ENCODE measurements at places on chromosomes 3 and 15.

DNA sequence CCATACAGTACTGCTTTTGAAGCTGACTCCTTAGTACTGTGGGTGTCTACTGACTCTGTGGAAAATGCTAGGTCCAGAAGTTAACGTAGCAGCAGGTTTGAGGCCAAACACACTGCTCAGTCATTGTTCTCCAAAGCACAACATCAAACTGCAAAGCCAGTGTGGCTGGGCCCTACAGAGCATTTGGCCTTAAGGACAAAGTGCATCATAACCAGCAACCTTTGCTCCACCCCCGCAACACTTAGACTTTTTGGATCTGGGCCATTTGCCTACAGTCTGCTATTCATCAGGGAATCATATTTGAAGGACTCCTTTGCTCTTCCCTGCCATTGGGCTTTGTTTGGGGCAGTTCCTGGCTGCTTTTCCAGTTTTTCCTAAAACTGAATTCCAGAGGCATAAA, 43.1 kb upstream of the ARL6 start:
- no peak for DNase-seq

GRCh38 chr3:102224171-102224570, 210.6 kb upstream of the ZPLD1 start:
- no peak for DNase-seq

DNA sequence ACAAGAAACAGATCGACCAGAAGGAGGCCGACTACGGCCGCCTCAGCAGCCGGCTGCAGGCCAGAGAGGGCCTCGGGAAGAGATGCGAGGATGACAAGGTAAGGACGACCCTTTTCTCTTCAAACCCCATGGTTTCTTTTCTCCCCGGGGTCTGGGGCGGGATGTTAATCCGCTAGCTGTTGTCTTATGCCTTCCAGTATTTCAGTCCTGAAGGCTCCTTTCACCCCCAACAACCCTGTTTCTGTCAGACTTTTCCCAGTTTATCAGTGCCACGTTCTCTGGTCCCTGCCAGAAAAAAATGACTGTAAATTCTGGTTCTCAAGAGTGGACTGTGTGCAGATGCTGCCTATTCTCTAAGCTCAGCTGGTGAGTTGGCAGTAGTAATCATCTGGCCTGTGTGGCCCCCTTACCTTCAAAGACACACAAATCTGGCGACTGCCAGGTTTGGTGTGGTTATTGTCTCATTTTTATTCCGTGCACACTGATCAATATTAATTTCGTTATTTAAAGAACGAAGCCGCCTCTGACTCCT, 806 bp downstream of the GOLM2 start:
- peak; percentile 13 for DNase-seq

- no peak for DNase-seq
These were observed 393.0 kb downstream of the IGSF11 start for GRCh38 chr3:118641608-118642007.

DNA sequence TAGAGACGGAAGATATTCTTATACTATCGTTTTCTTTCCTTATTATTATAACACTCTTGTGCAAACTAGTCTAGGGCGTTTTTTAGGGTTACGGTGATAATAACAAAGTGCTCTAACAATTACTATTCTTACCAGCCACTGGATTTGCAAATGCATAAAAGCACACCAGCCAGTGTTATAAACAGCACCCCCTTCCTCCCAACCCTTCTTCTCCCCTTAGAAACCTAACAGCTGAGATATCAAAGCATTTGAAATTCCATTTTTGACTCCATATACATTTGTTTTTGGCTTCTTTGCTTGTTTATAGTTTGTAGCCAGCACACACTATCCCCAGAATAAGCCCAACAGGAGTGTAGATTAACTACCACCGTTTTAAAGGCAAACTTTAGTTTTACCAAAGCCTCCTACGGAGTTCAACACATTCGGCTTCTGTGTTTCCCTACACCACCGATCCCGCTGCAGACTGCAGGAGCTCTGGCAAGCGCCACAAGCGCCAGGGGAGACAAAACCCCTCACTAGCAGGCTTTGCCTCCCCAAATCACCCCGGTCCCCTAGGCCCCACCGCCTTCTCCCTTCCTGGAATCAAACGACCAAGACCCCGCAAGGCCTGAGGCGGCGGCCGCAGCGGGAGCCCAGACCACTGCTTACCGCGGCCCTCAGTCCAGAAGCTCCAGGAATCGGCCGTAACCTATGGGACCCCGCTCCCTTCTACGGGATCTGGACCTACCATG, 461 bp downstream of the COPB2 start:
- DNase-seq = no peak

GRCh38 chr15:101530224-101530958, 40.9 kb upstream of the PCSK6 start:
- DNase-seq = no peak

- DNase-seq = no peak
These were observed 151.9 kb upstream of the ARPP21 start for GRCh38 chr3:35487376-35487775.

DNA sequence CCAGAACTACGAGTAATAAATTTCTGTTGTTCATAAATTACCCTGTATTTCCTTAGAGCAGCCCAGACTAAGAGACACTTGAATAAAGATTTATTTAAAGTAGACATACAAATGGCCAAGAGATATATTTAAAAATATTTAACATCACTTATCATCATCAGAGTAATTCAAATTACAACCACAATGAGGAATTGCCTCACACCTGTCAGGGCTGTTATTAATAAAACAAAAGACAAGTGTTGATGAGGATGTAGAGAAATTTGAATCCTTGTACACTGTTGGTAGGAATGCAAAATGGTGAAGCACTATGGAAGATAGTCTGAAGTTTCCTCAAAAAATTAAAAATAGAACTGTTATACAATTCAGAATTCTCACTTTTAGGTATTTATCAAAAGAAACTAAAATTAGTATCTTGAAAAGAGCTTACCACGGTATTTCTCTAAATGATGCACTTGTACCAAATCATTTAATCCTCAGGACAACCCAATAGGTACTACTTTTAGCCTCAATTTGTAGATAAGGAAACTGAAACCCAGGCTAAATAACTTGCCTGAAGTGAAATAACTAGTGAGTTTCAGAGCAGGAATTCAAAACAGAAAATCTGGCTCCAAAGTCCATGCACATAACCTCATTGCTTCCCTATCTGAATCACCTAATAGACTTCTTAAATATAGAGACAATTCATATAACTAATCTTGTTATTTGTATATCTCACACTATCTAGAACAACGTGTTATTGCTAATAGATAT, 69.4 kb downstream of the ZBTB20 start:
- no peak for DNase-seq

- DNase-seq = no peak
These were observed 62.2 kb upstream of the ALCAM start for GRCh38 chr3:105304487-105304886.

GRCh38 chr15:31977812-31978661, 52.3 kb upstream of the CHRNA7 start:
- no peak for DNase-seq

- DNase-seq = no peak
These were observed 1396.5 kb downstream of the OTOL1 start for GRCh38 chr3:162892921-162893793.

DNA sequence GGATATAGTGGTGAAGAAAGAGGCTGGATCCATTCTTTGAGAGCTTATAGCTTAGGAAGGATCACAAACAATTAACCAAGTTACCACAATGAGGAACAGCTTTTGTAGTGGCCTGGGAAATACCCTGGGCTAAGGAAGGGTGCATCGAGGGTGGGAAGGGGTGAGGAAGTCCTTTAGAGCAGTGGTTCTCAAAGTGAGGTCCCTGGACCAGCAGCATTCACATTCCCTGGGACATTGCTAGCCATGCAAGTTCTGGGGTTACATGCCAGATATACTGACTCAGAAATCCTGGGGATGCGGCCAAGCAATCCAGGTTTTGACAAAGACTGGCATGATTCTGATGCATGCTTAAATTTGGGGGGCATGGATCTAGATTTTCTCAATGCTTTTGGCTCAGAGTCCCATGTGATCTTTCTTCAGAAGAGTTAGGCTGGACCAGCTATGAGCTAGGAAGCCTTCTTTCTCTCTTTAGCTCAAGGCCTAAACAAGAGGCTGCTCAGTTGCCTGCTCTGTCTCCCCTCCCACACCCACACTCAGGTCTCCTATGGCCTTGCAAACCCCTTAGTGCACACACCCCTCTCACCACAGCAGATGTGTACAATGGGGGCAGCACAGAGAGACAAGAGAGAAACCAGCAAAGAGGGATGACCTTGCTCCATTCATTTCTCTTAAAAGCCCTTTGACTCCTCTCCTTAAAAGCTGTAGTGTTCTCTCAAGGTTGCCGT, 1.8 kb upstream of the CCR1 start:
- no peak for DNase-seq

- DNase-seq = no peak
These were observed 56.9 kb downstream of the CADPS start for GRCh38 chr3:62818347-62818746.

GRCh38 chr3:195821403-195822130, 9.8 kb upstream of the MUC4 start:
- DNase-seq = no peak

DNA sequence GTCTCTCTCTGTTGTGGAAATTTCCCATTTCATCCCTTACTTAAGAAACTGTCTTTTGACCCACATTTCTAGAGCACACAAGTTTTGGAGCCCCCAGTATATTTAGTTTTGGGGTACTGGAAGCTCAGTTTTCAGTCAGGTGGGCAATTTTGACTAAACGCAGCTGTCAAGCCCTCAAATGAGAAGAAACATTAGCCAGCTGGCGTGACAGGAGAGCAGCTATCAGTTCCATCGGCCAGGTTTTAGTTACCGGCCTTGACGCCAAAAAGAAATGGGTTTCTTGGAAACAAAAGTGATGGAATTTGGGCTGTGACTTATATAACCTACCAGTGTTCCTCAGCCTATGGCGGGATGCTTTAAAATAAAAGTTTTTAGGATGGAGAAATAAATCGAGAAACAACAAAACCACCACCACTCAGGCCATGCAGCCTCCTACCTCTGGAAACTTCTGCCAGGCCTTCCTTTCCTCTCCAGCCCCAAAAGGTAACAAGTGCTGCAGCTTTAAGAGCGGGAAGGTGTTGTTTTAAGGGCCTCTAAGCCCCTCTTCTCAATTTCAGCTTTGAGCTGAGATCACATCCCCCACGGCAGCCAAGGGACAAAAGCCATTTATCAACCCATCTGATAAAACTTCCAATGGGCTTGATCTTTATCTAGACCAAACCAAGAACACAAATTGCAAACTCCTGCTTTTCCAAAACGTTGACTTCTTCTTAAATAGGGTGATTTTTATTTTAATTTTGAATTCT, 18.3 kb downstream of the RGMA start:
- no peak for DNase-seq

DNA sequence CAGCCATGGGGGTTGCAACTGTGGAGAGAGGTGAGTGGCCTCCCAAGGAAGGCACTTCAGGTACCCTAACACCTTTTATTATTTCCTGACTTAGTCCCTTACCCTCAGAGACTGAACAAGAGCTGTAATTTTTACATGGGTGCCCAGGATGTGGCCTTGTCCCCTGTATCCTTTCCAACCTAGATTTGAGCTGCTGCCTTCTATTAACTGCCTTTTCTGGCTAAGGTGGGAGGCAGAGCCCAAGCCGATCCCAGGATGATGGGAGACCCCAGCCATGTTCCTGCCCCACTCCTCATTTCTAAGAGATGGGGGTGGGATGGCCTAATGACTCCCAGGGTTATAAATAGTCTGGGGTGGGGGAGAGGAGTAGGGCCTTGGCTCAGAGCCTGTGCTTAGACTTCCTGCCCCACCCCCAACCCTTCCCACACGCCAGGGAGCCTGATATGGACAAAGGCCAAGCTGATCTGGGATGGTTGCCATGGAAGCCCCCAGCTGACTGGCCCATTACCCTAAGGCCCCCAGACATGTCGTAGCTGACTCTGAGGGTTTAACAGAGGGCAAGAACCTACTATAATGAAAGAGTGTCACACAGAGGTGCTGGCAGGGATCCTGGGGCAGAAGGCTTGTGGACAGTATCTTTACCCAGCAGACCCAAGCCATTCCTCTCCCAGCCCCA, 1.9 kb downstream of the KLHDC8B start:
- peak; percentile 69 for DNase-seq

GRCh38 chr15:48557335-48557734, 88.2 kb downstream of the FBN1 start:
- DNase-seq = no peak

- DNase-seq = no peak
These were observed 165.0 kb downstream of the MEX3B start for GRCh38 chr15:81880833-81881232.

DNA sequence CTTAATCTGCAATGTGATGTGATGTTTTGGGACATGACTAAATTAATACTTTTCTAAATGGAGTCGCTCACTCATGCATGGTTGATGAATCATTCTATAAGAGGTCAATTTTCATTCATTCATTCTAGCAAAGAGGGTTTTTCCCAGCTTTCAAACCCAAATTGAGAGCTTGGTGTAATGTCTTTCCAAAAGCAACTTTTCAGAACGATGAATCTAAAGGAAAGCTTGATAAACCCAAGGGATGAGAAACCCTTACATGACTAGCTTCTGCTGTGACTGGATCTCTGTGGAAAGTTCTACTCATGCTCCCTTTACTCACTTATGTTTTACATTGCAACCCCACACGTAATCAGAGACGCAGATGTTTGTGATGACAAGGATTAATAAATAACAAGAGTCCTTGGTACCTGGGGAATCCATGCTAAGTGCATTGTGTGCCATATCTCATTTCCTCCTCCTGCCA, 47.7 kb downstream of the PDZRN3 start:
- DNase-seq = no peak

DNA sequence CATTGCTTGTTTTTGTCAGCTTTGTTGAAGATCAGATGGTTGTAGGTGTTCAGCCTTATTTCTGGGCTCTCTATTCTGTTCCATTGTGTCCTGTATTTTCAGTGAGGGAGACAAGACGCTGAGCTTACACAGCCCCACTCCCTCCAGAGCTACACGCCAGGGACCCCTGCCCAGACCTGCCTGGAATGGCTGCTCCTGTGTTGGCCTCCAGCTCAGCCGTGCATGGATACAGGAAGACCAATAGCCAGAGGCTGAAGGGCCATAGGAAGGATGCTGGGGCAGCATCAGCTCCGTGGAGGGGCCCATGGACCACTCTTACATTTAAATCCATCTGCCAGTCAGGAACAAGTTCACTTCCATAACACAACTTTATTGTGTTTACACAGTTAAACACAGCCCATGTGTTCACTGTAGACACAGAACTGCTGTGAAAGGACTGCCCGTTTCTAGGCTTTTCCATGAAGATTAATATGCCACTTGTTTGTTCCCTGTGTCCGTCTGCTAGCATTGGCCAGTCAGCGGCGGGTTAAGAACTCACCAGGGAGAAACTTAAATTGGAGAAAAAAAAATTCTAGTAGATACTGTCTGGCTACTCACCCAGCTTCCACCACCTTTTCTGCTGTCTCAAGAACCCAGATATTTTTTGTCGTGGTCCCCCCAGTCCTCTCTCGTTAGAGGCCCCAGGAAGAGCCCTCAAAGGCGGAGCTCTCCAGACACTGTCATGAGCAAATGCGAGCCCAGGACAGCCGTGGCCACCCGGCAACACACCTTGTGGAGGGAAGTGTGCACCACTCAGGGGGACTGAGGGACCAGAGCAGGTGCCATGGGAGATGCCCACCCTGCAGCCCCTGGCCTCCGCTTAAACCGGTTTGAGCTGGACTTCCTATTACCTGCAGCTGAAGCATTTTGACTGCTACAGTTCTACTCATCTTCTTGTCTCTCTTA, 142.3 kb upstream of the MEF2A start:
- DNase-seq = no peak

GRCh38 chr15:90681480-90681879, 35.7 kb upstream of the BLM start:
- DNase-seq = no peak
